ENCODE measurements at places on chromosomes 13 and 19.

DNA sequence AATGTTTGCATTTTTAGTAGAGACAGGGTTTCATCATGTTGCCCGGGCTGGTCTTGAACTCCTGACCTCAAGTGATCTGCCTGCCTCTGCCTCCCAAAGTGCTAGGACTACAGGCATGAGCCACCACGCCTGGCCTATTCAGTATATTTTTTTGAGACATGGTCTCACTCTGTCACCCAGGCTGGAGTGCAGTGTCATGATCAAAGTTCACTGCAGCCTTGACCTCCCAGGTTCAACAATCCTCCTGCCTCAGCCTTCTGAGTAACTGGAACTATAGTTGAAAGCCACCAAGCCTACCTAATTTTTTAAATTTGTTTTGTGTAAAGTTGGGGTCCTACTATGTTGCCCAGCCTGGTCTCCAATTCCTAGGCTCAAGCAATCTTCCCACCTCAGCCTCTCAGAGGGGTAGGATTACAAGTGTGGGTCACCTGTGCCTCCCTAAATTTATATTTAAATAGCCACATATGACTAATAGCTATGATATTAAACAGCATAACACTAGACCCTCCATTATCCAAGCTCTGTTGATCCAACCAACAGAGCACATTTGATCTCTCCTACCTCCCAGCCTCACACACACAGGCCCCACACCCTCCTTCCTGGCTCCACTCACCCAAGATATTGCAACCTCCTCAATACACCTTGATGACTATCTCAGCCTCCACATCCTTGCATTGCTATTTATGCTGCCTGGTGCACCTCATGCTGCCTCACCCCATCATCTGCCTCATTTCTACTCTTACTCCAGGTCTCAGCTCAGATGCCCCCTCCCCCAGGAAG is 2.1 kb upstream of the CEACAM19 start:
- no peak for DNase-seq

DNA sequence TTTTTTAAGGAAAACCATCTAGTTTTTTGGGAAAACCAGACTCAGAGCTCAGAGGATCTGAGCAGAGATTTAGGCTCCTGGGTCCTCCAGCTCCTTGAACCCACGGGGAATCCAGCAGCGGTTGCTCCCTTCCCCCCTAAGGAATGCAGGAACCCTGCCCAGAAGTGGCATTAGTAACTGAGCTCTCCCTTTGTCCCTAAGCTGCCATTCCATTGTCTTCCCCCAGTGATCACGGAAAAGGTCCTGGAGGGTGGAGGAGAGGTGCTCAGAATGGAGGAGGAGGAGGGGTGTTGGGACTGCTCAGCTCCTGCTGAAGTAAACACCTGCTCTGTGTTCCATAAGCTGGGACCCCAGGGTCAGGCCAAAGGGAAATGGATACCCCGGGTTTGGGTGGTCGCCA is 16.8 kb upstream of the OR1M1 start:
- no peak for DNase-seq

- no peak for DNase-seq
Observed at GRCh38 chr13:54165581-54166215, 1137.1 kb downstream of the OLFM4 start.

GRCh38 chr13:67620665-67621064 is 390.5 kb upstream of the PCDH9 start:
- no peak for DNase-seq
